Stimulated activated CD4-positive, alpha-beta T cell treated with anti-CD3 and anti-CD28 coated beads, TNF-alpha, amount 100 ng/mL, for 1 hour (primary cell): ENCODE measurements at places on chromosomes 1 and 21.

- no peak for DNase-seq
Observed at GRCh38 chr1:184748740-184749139, 5.9 kb downstream of the EDEM3 start.

DNA sequence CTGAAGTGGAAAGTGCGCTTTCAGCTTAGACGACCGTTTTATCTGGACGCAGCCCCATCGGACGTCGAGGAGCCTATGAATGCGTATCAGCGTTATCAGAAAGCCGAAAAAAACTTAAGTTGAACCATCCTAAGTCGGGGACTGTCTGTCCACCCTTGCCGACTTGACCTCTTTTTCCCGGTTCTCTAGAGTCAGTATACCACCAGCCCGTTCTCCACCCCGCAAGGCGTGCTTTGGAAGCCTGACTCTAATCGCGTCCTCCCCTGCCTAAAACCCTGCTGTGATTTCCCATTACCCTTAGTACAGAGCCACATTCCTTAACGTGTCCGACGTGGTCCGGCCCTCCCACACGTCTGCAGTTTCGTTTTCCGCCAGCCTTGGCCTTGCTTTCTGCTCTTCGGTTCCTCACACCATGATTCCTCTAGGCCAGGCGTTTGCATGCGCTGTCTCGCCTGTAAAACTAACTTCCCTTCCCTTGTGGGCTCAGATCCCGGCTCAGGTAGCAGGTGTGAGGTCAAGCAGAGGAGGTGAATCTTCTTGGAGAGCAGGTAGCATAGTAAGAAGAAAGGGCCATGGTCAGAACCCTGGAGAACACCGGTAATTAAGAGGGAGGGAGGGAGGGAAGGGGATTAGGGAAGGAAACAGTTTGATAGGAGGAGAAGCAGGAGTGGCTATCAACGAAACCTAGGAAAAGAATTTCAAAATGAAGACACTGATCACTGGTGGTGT, 865 bp downstream of the ADPRS start:
- DNase-seq: no peak

GRCh38 chr1:186722711-186723309, 42.6 kb upstream of the PTGS2 start:
- DNase-seq: no peak

- DNase-seq: no peak
Observed at GRCh38 chr1:232319072-232319471, 310.9 kb downstream of the SIPA1L2 start.

GRCh38 chr1:182766881-182767645, 22.5 kb upstream of the NPL start:
- DNase-seq: no peak

DNA sequence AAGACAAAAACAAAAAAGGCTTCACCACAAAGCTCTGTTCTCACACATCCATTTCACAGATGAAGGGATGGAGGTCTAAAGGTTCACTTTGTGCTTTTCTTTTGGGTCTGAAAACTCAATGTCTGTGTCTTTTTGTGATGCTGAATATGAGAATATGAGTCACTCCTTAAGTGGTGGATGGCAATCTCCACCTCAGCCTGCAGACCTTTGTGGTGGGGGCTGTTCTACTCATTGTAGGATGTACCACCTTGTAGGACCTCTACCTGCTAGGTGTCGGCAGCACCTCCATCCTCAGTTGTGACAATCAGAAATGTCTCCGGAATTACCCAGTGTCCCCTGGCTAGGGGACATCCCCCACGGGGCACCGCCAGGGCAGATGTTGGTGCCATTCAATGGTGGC, 42.8 kb downstream of the UBASH3A start:
- no peak for DNase-seq

DNA sequence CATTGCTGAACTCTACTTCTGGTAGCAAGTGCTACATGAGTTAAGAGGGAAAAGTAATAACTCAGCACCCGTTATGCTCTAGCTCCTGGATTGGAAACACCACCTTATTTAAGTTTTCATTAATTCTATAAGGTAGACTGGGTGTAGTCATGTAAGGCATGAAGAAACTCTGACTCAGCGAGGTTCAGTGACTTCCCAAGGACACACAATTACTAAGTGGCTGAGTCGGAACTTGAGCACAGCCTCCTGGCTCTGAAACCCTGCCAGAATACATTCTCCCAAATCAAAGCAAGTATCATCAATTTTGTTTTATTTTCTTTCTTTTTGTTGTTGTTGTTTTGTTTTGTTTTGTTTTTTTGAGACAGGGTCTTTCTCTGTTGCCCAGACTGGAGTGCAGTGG, 29.1 kb upstream of the SCCPDH start:
- no peak for DNase-seq

DNA sequence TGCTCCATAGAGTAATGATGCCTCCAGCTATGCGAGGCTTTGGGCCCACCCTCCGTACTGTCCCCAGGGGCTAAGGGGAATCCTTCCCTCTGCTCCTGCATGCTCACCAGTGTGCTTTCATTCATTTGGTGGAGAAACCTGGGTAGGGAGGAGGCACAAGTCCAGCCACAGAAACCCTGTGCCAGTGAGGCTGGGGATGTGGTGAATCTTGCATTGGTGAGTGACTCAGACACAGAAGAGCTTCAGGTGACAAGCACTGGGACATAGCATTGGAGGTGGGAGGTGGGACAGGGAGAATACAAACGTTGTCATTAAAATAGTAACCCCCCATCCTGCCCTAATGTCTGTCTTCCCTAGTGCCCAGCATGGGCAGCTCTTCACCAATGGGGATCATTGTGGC, 5.2 kb downstream of the FCGR2A start:
- DNase-seq: no peak

- DNase-seq: no peak
Observed at GRCh38 chr1:29686012-29686930, 449.9 kb downstream of the PTPRU start.

DNA sequence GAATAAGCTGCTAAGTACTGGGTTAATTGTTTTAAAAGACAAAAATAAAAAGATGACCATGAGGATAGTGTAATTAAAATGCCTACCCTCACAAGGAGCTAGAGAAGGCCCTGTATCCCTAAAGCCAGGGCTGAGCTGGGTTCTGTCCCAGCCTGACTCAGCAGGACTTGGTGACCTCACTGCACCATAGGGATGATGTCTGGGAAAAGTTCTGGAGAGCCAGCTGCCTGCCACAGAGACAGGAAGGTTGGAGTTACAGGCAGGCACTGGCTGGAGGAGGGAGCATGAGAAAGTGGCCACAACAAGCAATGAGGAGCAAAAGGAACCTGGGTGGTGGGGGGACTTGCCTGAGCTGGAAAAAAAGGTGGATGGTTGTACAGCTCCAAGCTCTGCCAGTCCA, 5.7 kb upstream of the TNR start:
- no peak for DNase-seq

DNA sequence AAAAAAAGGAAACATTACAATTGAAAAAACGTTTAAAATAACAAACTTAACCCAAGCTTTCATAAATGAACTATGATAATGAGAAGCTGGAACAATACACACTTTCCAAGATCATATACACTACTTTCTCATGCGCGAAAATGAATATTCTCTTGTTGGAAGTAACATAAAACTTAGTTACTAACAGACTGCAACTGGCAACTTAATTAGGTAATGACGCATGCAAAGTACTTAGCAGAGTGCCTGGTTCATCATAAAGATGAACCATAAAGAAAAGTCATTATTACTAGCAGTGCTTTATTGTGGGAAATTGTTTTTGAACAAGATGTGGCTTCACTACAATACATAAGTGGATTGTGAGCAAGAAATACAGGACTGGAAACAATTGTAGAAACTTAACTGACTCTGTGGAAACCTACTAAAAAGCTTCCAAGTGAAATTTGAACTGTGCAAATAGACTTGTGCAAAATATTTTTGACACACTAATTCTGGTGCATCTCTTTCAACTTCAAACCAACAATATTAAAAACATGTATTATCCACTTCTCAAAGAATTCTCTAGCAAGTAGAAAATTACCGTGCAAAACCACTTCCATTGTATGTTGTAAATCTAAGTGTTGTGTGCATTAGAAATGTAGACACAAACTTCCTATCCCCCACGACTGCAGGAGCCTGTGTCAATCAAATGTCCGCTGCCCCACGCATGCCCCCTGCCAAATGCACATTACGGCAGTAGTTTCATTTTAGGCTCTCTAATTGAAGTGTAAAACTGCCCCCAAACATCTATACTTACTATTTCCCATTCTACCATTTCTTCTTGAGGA, 2.0 kb downstream of the ARHGAP29 start:
- DNase-seq: no peak

DNA sequence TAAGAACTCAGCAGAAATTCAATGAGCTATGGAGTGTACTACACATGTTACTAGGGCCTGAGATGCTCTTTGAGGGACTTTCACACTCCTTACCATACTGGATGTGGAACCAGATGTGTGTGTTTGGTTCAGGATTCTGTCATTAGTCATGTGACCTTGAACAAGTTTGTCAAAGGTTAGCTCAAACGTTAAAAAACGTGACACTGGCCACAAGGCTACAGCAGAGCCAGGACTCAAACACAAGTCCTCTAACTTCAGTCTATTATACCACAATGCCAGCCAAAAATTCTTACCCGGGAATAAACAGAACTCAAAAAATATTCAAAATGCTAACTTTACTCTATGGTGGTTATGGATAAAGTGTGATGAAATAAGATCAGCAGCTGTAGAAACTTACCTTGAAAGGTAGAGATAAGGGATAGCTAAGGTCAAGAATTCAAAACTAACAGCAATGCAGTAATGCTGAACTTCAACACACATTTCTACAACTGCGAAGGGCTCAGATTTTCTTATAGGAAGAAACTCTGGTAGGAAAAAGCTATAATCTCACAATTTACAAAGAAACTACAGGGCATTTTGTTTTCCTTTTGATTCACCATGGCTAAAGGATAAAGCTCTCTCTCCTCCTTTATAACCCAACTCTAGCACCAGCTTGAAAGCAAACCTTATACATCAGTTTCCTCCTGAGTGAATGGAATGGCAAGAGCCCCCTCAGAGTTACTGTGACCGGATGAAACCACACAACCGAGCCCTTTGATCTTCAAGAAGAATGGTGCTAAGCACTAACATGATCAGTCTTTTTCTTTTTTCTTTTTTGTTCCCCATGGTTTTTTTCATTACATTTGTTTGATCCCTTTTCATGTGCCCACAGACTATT, 233.9 kb downstream of the SLC45A1 start:
- no peak for DNase-seq

DNA sequence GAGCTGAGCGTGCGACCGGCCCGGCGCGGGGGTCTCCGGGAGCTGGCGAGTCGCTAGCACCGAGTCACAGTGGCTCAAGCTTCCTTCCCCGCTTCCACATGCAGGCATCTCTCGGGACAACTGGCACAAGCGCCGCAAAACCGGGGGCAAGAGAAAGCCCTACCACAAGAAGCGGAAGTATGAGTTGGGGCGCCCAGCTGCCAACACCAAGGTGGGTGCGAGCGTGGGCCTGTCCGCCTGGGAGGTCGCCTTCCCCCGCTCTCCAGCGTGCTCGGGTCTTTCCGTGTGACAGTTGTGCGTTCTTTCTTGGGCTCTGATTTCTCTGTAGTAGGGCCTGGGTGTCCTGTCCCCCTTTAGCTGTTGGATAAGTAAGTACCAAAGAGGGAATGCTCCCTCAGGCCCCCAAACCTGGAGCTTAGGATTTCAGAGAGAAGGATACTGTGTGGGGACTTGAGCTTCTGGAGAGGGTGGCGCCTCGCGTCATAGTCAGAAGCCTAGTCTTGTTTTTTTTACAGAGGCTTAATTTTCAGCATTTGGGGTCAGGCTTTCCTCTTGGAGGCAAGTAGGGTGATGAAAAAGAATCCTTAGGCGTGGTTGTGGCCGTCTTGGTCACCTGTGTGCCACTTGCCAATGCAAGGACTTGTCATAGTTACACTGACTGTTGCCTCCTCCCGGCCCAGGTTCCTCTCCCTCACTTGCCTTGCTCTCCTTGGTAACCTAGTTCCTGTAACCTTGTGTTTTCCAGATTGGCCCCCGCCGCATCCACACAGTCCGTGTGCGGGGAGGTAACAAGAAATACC, 790 bp downstream of the RPS8 start:
- DNase-seq: no peak

GRCh38 chr1:110714374-110714995, 39.7 kb upstream of the KCNA3 start:
- DNase-seq: no peak

DNA sequence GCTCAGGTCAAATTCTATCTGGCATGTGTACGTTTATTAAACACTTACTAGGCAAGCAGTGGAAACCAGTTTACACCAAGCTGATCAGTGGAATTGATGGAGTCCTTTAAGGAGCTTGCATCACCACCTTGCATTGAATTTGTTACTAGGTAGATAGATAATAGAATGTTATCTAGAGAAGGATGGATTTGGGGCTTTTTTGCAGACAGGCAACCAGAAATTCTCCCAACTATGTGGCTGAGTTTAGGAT, 44.9 kb downstream of the HHAT start:
- DNase-seq: no peak

- DNase-seq: no peak
Observed at GRCh38 chr1:163842571-163842970, 520.8 kb downstream of the NUF2 start.

DNA sequence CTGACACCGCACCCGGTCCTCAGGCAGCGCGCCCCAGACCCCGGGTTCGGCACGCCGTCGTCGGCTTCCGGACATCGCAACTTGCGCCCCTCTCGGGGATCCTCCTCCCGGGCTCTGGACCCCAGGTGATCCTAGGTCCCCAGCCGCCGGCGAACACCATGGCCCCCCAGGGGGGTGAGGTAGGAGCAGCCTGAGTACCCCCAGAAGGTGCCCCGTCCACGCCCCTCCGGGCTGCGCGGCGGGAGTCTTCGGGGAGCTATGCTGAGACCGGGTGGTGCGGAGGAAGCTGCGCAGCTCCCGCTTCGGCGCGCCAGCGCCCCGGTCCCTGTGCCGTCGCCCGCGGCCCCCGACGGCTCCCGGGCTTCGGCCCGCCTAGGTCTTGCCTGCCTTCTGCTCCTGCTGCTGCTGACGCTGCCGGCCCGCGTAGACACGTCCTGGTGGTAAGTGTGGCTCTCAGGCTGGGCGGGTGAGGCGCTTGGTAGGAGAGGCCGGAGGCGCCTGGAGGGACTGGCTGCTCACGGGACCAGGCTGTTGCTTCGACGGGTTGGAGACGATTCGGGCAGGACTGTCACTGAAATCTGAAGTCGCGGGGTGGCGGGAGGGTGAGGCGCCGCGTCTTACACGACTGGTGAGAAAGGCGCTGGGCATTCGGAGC, 367 bp downstream of the WNT2B start:
- no peak for DNase-seq

DNA sequence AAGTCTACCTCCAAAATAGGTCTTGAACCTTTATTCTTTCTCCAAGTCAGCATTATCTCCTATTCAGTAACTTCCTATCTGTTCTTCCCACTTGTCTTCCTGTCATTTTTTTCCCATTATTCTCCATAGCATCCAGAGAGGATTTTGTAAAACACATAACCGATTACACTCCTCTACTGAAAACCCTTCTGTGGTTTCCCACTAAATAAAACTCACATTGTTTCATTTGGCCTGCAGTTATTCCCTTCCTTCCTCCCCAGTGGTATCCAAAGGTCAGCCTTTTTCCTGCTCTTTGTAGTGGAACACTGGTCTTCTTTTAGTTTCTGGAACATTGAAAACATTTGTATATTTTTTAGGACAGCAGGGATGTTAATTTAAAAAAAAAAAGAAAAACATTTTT, 266.0 kb downstream of the GPR52 start:
- no peak for DNase-seq
